ENCODE measurements at places on chromosomes 7 and 10.

DNA sequence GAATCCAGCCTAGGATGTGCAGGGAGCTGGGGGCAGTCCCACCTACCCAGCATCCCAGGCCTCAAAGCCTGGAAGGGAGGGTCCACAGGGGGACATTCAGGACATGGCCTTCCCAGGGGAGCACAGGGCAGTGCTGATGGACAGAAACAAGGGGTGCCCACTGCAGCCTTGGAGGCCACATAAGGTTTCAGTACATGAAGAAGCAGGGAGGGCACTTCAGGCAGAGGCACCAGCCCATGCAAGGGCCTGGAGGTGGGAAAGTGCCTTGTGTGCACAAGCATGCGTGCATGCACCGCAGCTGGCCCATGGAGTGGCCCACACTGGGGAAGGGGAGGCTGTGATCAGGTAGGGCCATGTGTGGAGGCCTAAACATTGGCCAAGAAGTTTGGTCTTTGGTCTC is 9.1 kb downstream of the C10orf105 start:
- DNase-seq = no peak

GRCh38 chr7:2157473-2158279 is 75.1 kb downstream of the MAD1L1 start:
- no peak for DNase-seq

DNA sequence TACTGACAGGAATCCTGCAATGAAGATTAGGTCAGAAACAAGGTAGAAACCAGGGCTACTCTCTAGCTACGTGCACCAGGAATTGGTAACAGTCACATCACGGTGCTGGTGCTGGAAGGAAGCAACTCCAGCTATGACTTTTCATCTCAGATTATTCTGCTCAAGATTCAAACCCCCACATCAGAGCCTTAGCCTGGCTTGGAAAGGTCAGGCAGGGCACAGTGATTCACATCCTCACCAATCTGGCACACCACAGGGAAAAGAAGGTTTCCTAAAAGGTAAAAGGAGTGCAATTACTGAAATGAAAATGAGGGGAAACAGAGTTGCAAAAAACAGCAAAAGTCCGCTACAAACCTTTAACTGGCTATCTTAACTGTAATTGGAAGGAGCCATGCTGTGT is 240.2 kb upstream of the NPSR1 start:
- DNase-seq = no peak

GRCh38 chr10:58281092-58281752 is 12.3 kb downstream of the CISD1 start:
- DNase-seq = no peak

DNA sequence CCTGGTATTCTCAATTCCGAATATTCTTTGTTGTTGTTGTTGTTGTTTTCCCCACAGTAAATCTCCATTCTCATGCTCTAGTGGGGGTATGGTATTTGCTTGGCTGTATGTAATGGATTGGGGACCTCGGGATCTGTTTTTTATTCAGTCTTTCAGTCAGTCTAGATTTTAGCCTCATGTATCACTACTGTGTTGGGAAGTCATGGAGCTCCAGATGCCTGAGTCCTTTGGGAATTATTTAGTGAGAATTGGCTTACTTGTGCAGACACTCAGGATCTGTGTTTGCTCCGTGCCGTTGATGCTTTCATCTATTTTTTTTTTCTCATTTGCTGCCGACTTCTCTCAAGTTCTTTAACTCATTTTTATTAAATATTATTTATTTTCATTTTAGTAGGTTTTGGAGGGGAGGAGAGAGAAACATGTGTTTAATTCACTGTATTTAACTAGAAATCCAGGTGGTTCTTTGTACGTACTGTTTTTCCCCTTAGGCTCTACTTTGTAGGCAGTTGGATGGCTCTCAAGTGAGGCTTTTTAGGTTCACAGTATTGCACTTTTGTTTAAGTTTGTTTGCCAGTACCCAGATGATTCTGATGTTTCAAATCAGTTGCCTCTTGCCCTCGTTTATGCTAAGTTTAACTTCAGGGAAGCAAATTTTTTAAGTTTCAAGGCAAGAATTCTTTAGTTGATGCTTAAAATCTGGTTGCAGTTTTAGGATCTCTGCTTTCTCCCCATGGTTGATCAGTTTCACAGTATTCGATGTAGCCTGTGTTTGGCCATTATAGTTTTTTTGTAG is 36.9 kb downstream of the ZNRF2 start:
- no peak for DNase-seq

GRCh38 chr7:124930655-124931597 is 1.3 kb upstream of the POT1 start:
- no peak for DNase-seq

- DNase-seq = no peak
Observed at GRCh38 chr10:77392851-77393250, 244.8 kb downstream of the KCNMA1 start.

DNA sequence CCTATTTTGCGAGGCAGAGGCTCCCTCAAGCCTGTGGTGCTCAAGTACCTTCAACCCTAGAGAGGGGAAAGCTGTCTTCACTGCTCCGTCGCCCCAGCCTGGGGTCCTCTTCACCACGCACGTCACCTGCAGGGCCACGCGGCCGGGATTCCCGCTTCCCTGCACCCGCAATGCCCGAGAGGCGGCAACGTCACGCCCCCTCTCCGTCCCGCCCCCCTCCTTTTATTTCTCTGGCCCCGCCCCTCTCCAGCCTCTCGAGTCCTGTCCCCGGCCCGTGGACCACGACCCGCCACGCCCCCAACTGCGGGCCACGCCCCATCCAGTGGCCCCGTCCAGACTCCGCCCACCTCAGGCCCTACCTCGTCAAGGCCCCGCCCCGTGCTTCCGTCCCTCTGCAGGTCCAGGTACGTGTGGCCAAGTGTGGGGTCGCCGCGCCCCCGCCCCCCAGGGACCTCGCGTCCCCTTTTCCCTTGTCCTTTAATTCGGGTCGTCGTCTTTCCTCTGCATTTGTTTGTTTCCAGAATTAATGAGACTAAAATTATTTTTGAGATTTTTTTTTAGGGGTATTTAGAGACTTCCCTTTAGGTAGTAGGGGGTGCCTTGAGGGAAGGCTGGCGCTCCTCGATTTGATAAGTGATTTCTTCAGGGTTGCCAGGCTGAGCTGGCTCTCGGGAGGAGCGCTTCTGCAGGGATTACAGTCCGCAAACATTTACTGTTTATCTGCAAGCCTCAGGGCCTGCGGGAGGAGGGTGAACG is 69.8 kb upstream of the BAIAP2L1 start:
- DNase-seq = no peak

DNA sequence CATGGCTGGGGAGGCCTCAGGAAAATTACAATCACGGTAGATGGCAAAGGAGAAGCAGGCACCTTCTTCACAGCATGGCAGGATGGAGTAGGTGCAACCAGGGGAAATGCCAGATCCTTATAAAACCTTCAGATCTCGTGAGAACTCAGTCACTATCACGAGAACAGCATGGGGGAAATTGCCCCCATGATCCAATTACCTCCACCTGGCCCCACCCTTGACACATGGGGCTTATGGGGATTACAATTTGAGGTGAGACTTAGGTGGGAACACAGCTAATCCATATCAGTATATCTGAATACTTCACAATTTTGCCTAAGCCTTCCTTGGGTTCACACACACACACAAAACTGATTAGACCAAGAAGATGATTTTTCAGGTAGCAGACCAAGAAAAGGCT is 145.1 kb upstream of the COL1A2 start:
- DNase-seq = no peak

DNA sequence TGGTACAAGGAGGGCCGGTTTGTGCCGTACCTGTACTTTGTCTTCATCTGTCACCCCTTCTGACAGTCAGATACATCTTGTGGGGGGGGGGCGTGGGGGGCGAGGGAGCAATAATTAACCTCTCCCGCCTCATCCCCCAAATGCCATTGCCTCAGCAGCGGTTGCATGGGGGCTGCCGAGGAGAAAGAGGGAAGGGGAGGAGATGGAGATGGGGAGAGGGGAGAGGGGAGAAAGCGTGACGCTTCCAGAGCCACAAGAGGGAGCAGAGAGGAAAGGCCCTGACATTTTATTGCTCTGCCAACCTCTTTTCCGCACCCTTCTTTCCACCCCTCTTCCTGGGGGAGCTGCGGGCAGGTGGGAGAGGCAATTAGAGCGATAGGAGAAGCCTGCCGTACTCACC is 11.8 kb downstream of the KAZALD1 start:
- no peak for DNase-seq

GRCh38 chr7:67725423-67725822 is 728.8 kb downstream of the TYW1 start:
- DNase-seq = no peak

DNA sequence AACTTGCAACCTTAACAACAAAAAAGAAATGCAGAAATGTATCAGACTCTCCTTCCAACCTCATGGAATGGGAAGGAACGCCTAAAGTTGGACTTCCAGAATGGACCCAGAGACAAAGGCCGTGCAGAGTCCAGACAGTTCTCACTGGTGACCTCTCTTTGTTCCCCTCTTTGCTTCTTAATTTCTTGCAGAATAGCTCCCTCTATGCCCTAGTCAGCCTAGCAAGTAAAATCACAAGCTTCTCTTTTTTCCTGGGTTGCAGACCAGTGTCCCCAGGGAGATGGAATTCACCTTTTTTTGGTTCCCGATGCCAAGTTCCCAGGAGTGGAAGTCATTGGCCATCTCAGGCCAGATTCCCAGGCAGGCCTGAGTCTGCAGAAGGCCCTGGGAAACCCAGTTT is 278.0 kb downstream of the CCSER2 start:
- DNase-seq = no peak

GRCh38 chr7:42100156-42100508 is 136.9 kb downstream of the GLI3 start:
- no peak for DNase-seq

- no peak for DNase-seq
Observed at GRCh38 chr7:139895141-139895829, 66.2 kb downstream of the TBXAS1 start.

- DNase-seq = no peak
Observed at GRCh38 chr10:73838008-73838567, 26.7 kb upstream of the NDST2 start.

GRCh38 chr10:22833781-22834180 is 94.1 kb upstream of the ARMC3 start:
- DNase-seq = no peak

GRCh38 chr7:81482600-81483186 is 287.2 kb downstream of the HGF start:
- peak; percentile 20 for DNase-seq

GRCh38 chr7:11841657-11842056 is 9.7 kb upstream of the THSD7A start:
- no peak for DNase-seq

DNA sequence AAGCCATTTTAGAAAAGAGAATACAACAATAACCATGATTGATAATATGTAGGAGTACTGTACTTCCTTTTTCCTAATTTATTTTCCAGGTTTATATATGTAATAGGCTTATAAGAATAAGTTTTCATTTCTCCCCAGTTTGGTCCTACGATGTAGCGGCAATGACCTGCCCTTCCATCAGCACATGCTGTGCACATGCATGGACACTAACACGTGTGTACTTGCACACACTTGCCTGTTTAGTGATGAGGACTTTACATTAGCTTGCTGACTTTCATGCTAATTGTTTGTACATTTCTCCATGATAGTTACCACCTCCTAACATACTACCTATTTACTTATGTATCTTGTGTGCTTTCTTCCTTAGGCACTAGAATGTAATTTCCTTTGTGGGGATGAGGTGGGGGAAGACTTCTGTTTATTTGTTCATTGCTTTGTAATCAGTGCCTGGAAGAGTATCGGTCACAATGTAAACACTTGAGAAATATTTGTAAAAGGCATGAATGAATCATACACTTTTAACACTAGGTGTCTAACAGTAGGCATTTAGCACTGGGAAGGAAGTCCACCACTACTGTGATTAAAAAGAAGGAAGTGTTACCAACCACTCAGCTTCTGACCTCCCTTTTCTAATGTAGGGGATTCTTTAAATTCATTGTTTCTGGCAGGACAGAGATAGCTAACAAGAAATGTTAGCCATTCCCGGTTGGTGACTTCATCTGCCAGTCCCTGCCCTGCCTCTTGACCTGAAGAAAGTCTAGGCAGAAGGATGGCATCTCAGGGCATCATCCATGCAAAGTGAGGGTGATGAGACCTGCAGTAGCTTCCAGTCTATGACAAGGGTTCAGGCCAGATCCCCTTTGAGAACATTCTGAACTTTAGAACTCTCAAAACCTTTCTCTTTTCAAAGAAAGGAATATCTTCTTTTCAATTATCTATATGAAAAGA is 120.2 kb upstream of the RAB18 start:
- no peak for DNase-seq

- DNase-seq = no peak
Observed at GRCh38 chr7:80721883-80722615, 83.6 kb downstream of the CD36 start.

DNA sequence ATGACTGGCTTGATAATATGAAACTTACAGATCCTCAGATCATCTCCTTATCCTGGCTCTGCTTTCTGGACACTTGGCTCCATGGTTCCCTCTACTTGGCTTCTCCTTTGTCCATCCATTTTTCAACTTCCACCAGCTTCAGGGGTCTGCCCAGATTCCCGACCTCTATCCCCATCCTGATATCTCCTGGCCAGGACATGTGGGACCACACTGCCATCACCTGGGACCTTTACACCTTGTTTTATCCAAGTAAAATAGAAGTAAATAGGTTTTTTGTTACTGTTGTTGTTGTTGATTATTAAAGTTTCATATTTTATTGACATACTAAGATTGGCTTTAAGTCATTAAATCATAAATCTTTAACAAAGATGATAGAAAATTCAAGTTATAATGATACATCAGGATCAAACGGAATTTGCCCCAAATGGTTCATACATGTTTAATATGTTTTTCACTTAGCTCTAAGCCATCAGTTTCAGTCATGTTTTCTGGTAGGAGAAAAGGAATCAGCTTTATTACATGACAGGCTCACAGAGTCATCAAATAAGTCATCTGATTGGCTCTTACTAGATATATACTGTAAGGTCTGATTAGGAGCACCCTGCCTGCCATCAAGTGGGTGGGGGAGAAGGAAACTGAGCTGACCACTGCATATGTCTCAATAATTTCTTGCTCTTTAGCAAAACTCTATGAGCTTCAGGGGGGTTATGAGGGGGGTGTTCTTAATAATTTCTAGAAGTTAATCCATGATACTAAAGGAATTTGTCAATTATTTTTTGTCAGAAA is 111.5 kb upstream of the AHR start:
- no peak for DNase-seq

DNA sequence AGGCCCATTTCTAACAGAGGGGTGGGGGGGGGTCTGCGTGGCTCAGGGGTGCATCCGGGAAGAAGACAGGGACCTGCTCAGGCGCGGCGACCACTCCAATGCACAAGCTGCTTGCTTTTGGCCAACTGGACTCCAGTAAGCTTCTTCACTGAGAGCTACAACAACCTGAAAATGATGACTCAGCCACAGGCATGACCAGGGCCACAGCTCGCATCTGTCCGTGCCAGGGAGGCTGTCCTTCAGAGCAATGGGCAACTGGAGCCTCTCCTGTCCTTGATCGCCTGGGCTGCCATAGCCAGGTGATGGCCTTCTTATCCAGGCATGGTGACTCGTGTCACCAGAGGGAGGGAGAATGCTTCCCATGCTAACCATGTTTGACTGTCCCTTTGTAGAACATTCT is 81.6 kb upstream of the RNF32 start:
- DNase-seq = no peak

- DNase-seq = no peak
Observed at GRCh38 chr7:158657189-158657746, 47.3 kb downstream of the NCAPG2 start.

- no peak for DNase-seq
Observed at GRCh38 chr7:30531286-30531685, 26.7 kb upstream of the GGCT start.

All from GF-D8 (cell line).